ENCODE measurements at places on chromosomes 6 and 20.

- DNase-seq, result no peak
These were observed 18.8 kb upstream of the BACH2 start for GRCh38 chr6:90315354-90315950.

DNA sequence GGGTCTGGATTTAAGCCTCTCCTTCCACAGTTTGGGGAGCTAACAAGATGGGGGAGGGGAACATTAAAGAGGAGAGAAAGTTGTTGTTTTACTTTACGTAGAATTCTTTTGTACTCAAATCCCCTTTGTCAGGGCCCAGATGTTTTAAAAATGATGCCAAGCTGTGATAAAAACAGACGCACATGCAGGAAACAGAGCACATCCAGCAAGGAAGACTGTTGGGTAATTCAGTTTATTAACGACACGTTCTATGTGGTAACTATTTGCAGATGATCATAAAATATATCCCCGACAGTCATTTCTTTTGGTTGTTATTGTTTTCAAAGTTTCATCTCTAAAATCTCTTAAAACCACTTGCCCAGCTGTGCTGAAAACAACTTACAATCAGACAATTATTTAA lies 307.0 kb upstream of the PRDM1 start:
- DNase-seq, result no peak

- no peak for DNase-seq
These were observed 119.0 kb upstream of the RNF24 start for GRCh38 chr20:4134355-4134834.

DNA sequence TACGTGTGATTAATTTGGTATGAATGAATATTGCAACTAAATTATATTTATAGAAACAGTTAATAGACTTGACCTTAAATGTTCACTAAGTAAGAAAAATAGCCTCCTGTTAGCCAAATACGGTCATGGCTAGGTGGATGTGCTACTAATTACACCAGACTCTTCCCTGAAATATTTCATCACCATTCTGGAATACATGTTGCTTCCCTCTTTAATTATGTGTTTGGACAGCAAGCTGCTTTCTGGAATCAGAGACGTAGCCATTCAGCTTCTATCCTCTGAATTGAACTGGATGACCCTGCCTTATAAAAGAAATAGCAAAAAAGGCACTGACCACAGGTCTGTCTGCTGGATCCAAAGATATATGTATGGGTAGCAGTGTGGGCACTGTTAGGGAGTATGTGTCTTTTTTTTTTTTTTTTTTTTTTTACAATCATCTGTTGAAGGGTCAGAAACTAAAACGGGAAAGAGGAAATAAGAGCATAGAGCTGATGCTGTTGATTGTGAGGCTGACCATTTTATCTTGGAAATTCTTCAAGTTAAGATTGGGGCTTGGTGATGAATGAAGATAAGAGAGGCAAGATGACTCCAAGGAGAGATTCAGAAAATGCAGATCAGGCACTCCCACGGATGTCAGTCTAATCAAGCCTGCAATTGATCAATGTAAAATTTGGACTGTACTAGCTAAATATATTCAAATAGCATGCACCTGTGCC lies 283.2 kb upstream of the HSF2 start:
- no peak for DNase-seq

DNA sequence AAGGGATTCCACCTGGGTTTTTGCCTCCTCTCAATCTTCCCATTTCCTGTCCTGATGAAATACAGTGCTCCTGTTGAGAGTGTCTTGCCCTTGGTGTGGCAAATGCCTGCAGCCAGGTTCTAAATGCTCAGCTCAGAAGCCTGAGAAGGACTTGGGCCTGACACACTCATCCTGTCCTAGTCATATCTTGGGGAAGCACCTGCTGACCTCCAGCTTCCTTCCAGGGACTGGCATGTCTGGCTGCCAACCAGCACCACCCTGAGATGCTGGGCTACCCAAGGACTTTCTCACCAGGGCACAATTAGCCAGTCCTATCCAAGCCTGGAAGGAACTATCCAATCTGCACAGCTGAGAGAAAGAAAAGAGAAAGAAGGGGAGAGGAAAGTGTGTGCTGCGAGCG lies 43.4 kb downstream of the LRFN2 start:
- DNase-seq, result no peak

DNA sequence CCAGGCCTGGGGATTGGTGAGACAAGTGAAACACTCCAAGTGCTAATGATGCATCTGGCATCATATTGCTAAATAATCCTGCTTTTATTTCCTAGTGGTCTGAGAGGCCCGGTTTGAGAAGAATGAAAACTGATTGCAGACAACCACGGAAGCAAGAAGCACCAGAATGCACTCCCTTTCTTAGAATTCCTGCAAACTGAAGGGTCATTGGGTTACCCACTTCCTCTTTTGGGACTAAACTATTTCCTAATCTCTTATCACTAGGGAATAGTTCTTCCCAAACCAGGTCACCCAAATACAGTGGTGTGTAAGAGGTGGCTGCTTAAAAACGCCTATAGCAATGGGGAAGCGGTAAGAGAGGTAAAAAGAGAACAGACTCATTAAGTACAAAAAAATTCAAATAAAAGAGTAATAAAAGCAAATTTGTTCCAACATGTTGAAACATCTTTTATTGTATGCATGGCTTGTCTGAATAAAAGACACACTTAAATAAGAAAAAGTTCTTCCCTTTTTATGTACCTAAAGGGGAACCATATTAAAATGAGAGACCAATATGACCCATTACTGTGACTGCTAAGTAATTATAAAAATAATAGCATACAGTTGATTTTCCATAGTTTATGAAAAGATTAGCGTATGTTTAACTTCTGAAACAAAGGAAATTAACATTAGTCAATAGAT lies 125.8 kb downstream of the MYB start:
- DNase-seq, result no peak

DNA sequence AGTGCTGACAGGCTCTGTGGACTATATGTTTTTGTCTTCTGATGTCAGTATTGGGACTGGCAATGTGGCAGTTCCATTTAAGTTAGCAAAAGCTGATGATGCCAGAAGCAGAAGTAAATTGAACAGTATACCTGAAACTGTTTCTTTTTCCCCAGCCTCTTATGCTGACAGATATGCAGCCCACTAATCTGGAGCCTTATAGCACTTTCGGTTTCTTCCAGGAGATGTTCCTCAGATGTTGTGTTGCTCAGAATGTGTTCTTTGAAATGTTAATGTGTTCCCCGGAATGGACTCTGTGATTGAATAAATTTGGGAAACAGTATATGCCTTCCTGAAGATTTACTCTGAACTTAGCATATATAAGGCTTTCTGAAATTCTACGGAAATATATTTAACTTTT lies 80.7 kb upstream of the MRAP2 start:
- DNase-seq, result no peak

DNA sequence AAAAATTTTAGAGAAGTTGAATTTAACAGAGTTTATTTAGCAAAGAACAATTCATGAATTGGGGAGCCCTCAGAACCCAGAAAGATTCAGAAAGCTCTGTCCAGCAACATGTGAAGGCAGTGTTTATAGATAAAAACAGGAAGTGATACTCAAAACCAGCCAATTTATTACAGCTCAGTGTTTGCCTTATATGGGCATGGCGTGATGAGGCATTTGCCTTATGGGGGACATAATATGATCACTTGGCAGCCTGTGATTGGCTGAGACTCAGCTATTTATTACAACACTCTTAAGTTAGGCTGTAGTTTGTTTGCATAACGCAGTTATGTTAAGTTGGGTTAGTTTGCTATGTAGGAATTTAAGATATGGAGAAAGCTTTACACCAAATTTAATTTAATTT lies 11.5 kb downstream of the HLA-DPA1 start:
- no peak for DNase-seq

- DNase-seq, result no peak
These were observed 4.1 kb downstream of the BMP7 start for GRCh38 chr20:57262301-57262700.

- DNase-seq, result no peak
These were observed 49.1 kb downstream of the LYRM2 start for GRCh38 chr6:89589297-89590025.

- no peak for DNase-seq
These were observed 119.3 kb downstream of the F13A1 start for GRCh38 chr6:6201200-6201599.

DNA sequence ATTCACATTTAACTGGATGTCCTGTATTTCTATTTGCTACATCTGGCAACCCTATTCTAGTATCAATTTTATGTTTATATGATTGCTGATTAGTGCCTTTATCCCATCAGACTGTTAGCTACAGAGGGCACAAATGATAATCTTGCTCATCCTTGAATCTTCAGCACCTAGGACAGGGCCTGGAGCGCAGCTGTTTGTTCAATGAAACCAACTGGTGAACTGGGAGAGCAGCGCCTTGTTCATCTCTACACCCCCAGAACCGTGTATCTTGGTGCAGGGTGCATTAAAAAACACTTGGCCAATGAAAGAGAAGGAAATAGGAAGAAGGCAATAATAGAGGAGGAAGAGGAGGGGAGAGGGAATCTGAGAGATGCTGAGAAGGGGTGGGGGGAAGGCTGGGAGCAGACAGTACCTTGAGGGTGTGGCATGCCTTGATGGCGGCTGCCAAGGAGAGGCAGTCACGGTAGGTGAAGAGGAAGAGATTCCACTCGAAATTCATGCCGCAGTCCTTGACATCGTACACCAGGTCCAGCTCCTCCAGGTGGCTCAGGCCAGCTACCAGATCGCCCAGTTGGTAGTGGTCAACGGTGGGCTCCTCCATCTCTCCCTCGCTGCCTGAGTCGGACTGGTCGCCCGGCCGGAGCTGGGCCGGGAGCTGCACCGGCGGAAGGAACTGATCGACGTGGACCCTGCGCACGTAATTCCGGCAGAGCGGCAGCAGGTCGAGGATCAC lies 15.5 kb downstream of the TMEM151B start:
- DNase-seq, result no peak

- DNase-seq, result no peak
These were observed 523.6 kb upstream of the RNF217 start for GRCh38 chr6:124438546-124439065.

GRCh38 chr6:169215201-169215681 lies 38.4 kb downstream of the THBS2 start:
- DNase-seq, result no peak

GRCh38 chr6:16136621-16137450 lies 8.0 kb downstream of the MYLIP start:
- no peak for DNase-seq

DNA sequence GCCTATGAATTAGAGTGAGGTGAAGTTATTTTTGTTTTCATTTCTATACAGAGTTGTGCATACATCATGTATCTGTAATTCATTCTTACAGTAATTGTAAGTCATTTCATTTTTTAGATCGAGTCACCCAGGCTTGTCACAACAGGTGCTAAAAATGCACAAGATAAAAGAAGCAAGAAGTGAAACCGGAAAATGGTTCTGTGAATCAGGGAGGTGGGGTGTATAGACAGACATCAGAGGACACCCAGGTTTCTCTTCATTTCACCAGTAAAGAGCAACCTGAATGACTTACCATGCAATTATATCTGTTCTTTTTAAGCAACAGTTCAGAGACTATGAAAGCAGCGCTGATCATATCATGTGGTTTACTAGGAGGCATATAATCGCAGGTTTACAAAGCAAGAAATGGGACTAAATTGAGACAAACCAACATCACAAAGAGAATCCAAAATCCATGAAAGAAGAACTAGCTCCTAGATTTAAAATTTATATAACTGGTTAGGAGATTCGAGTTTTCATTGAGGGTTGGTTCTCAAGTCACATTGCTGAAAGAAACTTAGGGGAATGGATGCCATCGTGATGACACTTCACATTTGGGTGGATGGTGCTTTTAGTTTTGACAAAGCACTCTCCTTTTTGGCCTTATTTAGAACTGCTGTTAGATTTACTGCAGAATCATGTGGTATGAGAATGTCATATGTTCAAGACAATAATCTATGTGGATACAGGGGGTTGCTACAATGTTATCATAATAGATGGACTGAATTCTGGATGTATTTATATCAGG lies 27.9 kb upstream of the TBC1D7 start:
- no peak for DNase-seq

- no peak for DNase-seq
These were observed 171.6 kb upstream of the ZNF184 start for GRCh38 chr6:27644528-27644927.

DNA sequence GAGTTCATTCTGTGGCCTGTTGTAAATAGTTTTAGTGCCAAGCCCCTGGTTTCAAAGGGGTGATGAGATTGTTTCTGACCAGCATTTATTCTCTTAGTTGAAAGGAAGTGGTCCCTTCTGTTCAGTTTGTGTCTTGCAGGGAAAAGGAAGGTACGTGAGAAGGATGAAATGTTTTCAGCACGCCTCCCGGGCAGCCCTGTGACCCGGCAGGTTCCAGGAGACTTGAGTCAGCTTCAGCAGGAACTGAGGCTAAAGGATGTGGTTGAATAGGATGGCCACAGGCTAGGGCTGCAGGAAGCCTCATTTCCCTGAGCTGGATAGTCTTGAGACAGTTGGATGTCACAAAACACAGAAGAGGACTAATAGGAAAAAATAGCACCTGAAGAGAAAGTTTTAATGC lies 132.4 kb upstream of the SYNDIG1 start:
- DNase-seq, result no peak

GRCh38 chr20:63252284-63252711 lies 2.0 kb downstream of the NKAIN4 start:
- DNase-seq, result no peak

- no peak for DNase-seq
These were observed 2.3 kb downstream of the SLPI start for GRCh38 chr20:45251884-45252560.

DNA sequence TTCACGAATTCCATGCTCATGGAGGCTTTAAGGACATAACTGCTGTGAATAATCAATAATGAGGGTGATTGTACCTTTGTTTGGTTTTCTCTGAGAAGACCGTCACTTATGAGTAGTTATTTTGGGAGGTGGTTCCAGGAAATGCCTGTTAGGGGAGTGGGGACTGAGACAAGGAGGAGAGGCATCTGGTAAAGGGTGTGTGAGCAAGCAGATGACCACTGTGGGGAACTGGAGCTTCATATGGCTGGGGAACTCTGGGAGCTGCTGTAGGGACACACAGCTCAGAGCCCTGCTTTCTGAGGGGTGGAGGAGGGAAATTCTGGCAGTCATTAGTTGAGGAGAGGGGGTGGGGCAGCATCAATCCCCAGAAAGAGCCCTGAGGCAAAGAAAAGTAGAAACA lies 71.3 kb upstream of the TINAG start:
- DNase-seq, result peak; percentile 7

GRCh38 chr6:25337431-25337830 lies 58.3 kb downstream of the CARMIL1 start:
- DNase-seq, result no peak

- no peak for DNase-seq
These were observed 49.2 kb downstream of the EIF2S2 start for GRCh38 chr20:34062570-34063482.

GRCh38 chr20:17431621-17432364 lies 99.4 kb downstream of the BFSP1 start:
- peak; percentile 69 for DNase-seq

GRCh38 chr20:9225879-9226278 lies 157.0 kb downstream of the PLCB4 start:
- DNase-seq, result no peak

- DNase-seq, result peak; percentile 16
These were observed 27.4 kb upstream of the IGF2R start for GRCh38 chr6:159941286-159942113.

DNA sequence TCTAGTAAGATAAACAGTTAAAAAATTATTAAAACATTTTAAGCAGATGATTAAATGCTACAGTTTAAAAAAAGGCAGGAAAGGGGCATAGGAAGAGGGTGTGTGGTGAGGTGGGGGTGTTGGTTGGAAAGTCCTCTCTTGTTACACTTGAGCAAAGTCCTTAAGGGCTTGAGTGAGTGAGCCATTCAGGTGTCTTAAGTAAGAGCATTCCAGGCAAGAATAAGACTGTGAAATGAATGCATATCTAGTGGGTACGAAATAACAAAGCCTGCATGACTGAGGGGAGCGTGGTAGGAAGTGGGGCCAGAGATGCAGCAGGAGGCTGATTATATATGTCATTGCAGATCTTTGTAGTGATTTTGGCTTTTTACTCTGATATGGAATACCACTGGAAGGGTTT lies 5.1 kb downstream of the CDKAL1 start:
- DNase-seq, result no peak
